Right ventricle myocardium superior (tissue), 1 donor: ENCODE measurements at places on chromosomes 4 and X. TPM values are rescaled to one million over a fixed set of nuclear protein-coding genes. Genes with fewer than 3 reads are reported as not detected.

DNA sequence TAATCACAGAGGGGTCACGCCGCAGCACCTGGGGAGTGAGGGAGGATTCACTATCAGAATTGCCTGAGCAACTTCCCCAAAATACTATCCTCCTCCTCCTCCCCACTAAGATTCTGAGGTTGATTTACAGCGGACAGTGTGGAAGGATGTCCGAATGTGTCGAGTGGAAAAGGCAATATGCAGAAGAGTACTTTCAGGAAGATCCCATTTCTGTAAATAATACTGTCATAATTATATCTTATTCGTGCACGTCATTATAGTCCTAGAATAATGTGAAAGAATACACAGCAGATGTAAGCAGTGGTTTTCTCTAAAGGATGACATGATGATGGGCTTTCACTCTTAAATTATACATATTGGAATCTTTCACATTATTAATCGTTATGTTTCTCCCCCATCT is 149.8 kb upstream of the NOCT start:
- DNase-seq = no peak

GRCh38 chr4:85833302-85833701 is 358.4 kb downstream of the ARHGAP24 start:
- DNase-seq = no peak

HSD17B13 gene
- 0.32 TPM for total RNA-seq

RBMXL3 gene
- total RNA-seq = not detected

GAGE12J gene
- total RNA-seq = not detected

CYP2U1 gene
- total RNA-seq = 6.5 TPM

XAGE1A gene
- total RNA-seq = not detected

DNA sequence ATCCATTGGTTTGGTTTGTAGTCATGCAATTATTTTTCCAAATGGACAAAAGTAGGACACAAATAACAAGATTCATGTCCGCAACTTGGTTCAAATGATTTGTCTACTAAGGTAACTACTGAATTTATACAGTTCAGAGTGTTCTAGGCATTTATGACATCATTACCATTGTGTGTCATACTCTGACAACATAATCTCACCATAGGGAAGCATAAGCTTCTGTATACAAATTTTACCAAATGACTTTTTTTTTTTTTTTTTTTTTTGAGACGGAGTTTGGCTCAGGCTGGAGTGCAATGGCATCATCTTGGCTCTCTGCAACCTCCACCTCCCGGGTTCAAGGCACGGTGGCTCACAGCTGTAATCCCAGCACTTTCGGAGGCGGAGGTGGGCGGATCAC is at the start of gene CXorf66:
CXorf66 (minus strand) TSS at position 101 of the 400 bp plus-strand sequence; CDS start at position 76, 25 bp downstream.
- no peak for DNase-seq

SSX1 gene
- not detected for total RNA-seq

- no peak for DNase-seq
Observed at GRCh38 chr4:93319041-93319440, 509.5 kb upstream of the ATOH1 start.

DNA sequence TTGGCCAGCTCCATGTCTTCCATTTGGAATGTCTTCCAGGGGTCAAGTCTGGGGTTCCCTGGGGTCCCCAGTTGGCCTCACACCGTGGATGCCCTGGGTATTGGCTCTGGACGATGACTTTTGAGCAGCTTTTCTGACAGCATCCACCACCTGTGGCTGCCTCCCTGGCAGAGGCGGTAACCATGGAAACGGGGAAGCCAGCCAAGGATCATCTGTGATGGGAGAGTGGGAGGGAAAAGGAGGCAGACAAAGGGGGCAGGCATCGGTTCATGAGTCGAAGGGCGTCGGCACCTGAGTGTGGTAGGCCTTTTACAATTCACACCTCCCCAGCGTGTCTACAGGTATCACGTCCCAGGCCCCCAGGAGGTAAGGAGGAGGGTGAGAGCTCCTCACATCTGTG is 152.2 kb downstream of the ASMT start:
- DNase-seq = no peak

DNA sequence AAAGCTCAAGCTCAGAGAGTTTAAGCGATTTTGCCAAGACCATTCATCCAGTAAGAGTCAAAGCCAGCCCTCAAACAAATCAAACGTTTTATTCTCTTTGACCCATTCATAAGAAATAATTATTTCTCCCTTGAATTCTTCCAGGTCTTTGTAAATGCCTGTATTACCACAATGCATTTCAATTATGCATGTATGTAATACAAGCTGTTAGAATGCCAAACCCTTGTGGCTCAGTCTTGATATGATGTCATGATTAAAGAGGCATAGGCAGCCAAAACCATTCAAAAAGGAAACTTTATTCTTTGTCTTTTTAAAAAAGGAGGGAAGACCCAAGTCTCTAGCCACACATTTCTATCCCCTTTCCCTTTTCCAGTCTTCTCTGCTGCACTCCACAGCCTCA is 56.5 kb upstream of the PGM2 start:
- DNase-seq = no peak

- no peak for DNase-seq
Observed at GRCh38 chr4:182063651-182064050, 179.6 kb upstream of the TENM3 start.

- DNase-seq = no peak
Observed at GRCh38 chrX:72142094-72142793, 10.5 kb upstream of the RTL5 start.

DNA sequence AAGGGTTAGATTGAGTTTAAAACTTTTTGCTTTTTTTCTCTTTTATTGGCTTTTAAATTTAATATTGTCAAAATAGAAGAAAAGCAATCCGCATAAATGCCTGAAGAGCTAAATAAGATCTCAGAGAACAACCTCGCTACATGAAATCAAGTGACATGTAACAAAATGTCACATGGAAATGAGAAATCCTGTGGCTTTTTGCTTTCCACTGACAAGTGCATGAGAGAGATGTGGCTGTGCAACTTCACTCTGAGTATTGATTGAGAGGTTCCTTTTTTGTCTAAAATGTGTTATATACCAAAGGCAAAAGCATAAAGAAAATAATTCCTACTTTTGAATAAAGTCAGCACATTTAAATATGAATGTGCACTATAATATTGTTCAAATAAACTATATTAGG is 263.5 kb downstream of the MAPK10 start:
- DNase-seq = no peak

- DNase-seq = no peak
Observed at GRCh38 chrX:13053171-13053570, 8.8 kb upstream of the FAM9C start.

- no peak for DNase-seq
Observed at GRCh38 chrX:115147220-115147619, 42.0 kb upstream of the RBMXL3 start.

BMPR1B gene
- 1.4 TPM for total RNA-seq

- DNase-seq = no peak
Observed at GRCh38 chrX:135193740-135194139, 22.5 kb upstream of the CT55 start.

GRCh38 chr4:3464349-3464905 is 1.3 kb downstream of the DOK7 start:
- DNase-seq = no peak

FAM114A1 gene
- 20.3 TPM for total RNA-seq

FAM47E gene
- total RNA-seq = 2.0 TPM

DNA sequence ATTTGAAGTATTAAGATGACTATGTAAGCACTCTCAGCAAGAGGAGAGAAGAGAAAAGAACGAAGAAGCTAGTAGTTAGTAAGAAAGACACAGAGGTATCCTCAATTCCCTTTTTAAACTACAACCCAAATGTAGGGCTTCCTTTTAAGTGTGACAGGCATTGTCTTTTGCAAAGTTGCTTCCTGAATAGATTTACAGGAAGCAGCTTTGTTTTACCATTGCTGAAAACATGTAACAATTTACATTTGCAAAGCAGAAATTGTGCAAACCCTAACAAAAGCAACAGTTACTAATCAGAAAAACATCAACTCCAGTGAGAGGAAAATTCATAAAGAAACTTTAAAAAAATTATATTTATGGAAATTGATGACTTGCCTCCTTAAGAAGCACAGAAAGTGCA is 96.4 kb downstream of the FAM13A start:
- DNase-seq = no peak

GRCh38 chrX:19019996-19020395 is 36.1 kb upstream of the PHKA2 start:
- no peak for DNase-seq

GRCh38 chr4:183601381-183601780 is 57.6 kb downstream of the RWDD4 start:
- no peak for DNase-seq

IL2 gene
- not detected for total RNA-seq

DNA sequence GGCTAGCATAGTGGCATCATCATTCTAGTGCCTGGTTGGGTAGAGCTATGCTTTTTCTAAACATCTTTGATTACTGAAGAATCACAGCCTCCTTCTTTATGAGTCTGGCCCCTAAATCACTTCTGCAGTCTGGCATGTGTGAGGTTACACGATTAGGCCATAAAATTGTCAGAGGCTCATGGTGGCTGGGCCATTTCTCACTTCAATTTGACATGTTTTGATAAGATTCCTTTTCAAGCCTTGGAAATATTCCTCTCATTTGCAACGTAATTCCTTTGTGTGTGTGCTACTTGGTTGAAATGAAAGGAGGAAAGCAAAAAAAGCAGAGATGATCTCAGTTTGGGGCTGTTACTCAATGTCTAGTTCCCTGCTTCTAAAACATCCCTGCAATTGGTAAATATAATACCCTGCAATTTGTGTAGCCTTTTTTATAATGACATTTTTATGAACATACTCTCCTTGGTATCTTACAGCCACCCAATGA is 6.2 kb downstream of the CCKAR start:
- no peak for DNase-seq

GPR173 gene
- total RNA-seq = 0.67 TPM

FAM9C gene
- 0.35 TPM for total RNA-seq
